Ammon's horn (tissue), 1 donor: ENCODE measurements at places on chromosomes 4 and X.

GRCh38 chr4:81965454-81965853 is 408.3 kb downstream of the HNRNPD start:
- no peak for DNase-seq

- no peak for DNase-seq
These were observed 72.4 kb downstream of the PRDM5 start for GRCh38 chr4:120850018-120850599.

DNA sequence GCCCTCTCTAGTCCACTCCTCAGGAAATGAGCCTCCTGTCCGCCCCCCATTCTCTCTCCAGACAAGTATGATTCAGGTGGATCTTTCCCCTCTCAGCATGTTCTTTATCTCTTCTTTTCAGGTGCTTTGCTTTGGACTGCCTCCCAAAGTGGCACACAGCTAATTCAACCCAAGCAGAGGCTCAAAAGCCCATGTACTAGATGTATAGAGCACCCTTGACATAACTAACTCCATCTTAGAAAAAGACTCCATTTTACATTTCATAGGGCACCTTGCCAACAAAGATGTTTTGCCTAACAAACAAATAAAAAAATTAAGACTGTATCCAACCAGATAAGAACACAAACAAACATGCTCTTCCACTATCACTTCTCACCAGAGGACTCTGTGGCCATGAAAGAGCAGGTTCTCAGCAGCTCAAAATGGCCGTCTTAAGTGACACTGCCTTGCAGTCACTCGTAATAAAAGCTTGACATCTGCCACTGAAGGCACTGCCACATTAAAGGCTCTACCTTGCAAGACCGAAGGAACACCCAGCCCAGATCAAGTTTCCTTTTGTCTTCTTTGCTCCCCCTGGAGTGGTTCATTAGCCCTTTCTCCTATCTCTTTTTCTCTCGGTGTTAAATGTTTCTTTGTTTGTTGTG is 84.9 kb upstream of the TAB3 start:
- DNase-seq, result no peak

DNA sequence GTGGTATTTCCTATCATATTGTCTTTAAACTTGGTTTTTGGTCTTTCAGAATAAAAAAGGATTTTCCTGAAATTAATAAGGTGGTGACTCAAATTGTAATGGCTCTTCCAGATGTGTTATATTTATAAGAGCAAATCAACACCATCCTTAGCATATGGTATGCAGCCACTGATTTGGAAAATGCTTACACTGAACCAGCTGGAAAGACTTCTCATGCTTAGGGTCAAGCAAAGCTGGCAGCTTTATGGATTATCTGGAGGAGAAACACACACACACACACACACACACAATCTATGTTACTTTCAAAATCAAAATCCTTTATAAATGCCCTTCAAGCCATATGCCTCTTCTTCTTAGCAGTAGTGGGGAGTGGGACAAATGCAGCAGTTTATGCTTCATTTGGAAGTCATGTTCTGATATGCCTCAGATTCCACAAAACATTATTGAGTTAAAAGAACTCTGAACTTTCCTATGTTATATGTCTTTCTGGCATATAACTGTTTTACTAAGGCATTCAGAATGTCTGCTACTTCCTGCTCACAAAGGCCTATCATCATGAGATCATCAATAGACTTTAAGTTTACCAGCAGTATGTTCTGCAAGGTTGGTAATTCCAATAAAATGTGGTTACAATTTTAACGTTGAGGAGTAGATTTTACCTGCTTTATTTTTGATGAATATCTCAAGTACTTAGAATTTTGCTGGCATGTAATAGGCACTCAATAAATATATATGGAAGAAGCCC is 72.9 kb upstream of the PRDM5 start:
- DNase-seq, result no peak

- DNase-seq, result no peak
These were observed 12.0 kb upstream of the LRAT start for GRCh38 chr4:154731756-154732155.

- DNase-seq, result no peak
These were observed 1865.3 kb upstream of the AGA start for GRCh38 chr4:179307297-179308136.
